Motor neuron (in vitro differentiated cells): ENCODE measurements at places on chromosomes 2 and 18. TPM values are rescaled to one million over a fixed set of nuclear protein-coding genes. Genes with fewer than 3 reads are reported as not detected.

SP5 gene
- 0.57 and 0.97 TPM in 2 replicates for total RNA-seq

SKA1 gene
- 0.45 and 1.1 TPM in 2 replicates for total RNA-seq

DYSF gene
- 2.2 and 2.3 TPM in 2 replicates for total RNA-seq

MGAT5 gene
- 45.4 and 49.1 TPM in 2 replicates for total RNA-seq

DUSP19 gene
- 2.1 and 2.2 TPM in 2 replicates for total RNA-seq

HAAO gene
- 1.7 and 2.2 TPM in 2 replicates for total RNA-seq

PROC gene
- 0.27 and 1.2 TPM in 2 replicates for total RNA-seq

SLC4A3 gene
- total RNA-seq: 4.9 and 5.2 TPM in 2 replicates

ALPI gene
- 0.10 TPM in 1 of 2 replicates, not detected in the other for total RNA-seq

ST6GAL2 gene
- total RNA-seq: 0.22 and 0.39 TPM in 2 replicates
